Cardiac fibroblast (primary cell): ENCODE measurements at places on chromosomes 5 and 9.

- peak; percentile 54 for DNase-seq
Measured at GRCh38 chr5:66174338-66174737, 30.2 kb downstream of the SREK1 start.

DNA sequence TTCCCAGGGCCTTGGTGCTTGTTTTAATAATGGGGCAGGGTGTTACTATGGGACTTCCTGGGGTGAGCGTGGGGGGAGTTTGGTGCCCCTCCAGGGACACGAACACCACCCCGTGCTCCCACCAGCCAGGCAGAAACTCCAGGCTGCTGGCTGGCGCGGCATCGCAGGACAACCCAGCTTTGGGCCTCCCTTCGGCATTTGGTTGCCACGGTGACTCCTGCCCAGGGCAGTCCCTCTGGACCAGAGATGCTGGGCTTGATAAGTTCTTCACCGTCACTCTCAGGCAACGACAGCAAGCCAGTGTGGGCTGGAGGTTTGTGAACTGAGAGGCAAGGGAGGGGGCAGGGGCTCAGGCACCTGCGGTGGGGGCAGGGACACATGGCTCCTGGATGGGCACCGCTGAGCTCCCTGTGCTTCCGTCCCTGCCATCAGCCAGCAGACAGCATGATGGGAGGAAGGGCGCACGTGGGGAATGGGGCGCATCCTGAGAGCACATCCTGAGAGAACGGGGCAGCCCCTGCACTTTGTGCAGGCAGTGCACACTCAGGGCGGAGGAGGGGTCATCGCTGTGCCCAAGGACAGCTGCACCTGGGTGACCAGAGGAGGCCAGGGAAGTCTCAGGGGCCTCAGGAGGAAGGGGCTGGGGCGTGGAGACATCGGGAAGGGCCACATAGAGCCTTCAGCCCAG lies 116.4 kb downstream of the RXRA start:
- peak; percentile 31 for DNase-seq

GRCh38 chr5:177472460-177473442 lies 683 bp downstream of the DBN1 start:
- DNase-seq, result no peak

DNA sequence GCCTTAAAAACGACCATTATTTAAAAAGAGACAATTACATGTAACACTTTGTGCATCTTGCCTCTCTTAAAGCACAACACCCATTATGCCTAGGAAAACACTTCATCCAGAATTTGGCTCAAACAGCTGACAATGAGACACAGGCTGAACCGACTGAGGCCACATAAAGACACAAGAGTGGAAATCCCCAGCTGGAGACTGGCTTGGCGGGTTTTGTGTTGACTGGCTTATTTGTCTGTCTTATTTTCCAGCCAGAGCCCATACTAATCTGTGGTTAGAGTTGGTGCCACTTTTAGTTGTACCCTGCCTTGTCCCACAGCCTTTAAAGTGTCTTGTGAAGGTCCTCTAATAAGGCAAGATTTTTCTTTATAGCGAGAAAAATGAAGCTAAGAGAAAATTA lies 21.2 kb downstream of the TRIM14 start:
- no peak for DNase-seq

DNA sequence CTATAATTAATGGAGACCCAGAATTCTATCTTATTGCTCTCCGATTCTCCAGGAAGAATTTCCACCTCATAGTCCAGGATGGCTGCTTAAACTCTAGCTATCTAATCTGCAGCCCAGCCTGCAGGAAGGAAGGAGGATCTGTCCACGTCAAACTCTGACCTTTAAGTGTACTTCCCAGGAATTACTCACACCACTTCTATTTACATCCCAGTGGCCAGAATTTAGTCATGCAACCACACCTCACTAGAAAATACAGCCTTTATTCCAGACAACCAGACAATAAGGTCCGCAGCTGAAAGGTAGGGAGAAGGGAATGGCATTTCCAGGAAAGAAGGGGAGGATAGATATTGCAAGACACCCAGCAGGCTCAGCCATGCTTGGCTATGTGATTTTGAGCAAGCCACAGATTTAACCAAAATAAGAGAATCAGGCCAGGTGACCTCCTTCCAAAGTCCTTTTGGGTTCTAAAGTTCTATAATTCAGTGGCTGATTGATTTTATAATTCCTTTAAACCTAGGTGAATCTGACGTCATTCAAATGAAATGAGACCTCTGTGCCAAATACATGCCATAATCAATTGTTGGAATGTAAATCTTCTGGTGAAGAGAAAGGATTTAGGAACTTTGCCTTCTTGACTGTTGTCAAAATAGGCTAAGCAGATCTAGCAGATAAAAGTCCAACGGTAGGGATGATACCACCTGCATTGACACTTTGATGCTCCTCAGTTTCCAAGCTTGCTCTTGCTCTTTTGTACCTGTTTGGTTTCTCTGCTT lies 3.7 kb upstream of the DENND1A start:
- DNase-seq, result peak; percentile 75

GRCh38 chr9:134386951-134387831 lies 60.9 kb downstream of the RXRA start:
- DNase-seq, result no peak
